ENCODE measurements at places on chromosomes 13 and 19.

DNA sequence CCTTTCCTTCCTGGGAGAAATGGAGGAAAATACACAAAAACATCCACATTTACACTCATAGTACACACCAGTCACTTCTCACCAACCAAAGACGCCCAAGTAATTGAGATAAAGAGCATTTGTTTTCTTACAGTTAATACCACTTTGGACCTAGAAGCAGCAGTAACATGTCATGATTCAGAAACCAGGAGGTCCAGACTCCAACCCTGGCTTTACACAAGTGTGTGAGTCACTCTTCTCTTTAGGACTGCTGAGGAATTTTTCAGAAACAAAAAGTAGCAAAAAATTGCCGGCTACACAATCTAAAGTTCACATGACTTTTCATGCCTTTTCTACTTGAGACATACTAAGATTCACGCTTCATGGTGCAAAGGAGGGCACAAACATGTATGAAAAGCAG is 42.1 kb downstream of the TUBGCP3 start:
- DNase-seq = no peak

GRCh38 chr19:2740314-2740656 is 468 bp upstream of the SLC39A3 start:
- DNase-seq = no peak

- no peak for DNase-seq
Measured at GRCh38 chr13:38103851-38104250, 234.3 kb upstream of the TRPC4 start.

- DNase-seq = no peak
Measured at GRCh38 chr19:16801600-16802013, 27.6 kb upstream of the SIN3B start.

- DNase-seq = no peak
Measured at GRCh38 chr13:66974174-66974573, 256.0 kb downstream of the PCDH9 start.

DNA sequence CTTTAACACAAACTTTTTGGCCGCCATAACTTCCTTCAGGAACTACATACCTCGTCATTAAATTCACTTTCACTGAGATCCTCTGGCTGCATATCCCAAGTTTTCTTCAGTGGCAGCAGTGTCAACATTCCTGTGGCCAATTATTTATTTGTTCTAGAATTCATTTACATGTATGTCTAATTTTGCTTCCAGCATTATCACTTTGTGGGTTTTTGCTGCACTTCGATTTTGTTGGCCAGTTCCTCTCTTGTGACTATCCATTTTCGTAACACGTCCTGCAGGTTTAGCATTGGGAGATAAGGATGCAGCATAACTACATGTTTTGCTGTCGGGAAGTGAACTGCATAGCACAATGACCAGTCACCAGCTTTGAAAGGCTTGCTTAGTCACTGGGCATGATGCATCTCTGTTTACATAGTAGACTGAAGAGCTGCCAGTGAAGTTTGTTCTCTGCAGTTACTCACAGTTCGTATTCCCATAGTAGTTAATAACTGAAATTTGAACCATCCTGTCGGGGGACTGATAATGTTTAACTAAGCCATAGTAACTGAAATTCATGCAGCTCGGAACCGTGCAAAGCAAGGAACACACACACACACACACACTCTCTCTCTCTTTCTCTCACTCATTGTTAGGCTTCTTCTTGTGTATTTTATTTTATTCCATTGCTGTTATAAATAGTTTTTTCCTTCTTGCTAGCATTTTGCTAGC is 28.3 kb downstream of the ZNF507 start:
- DNase-seq = no peak

DNA sequence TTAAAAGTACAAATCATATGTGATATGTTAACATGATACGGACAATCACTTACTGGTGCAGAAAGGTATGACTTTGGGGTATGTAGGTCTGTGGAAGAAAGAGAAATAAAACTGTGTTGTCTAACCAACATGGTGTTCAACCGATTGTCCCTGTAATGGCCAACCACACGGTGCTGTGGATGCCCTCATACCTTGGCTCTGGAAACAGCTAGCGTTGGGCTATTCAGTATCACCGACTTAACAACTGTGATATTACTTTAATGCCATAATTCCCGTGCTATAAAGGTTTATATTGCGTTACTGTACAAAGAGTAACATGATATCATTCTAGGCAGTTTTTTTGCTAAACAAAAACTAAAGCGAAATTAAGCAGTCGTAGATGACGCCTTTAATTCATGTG is 448.3 kb downstream of the EFNB2 start:
- DNase-seq = no peak

All from CD4-positive, alpha-beta T cell treated with Interleukin-21 for 1 hour (primary cell).